Bladder microvascular endothelial cell (primary cell): ENCODE measurements at places on chromosomes 1 and 21. TPM values are rescaled to one million over a fixed set of nuclear protein-coding genes. Genes with fewer than 3 reads are reported as not detected.

GBP4 gene
- 19.1 and 24.8 TPM in 2 replicates for total RNA-seq

EXTL1 gene
- not detected in 2 replicates for total RNA-seq

HEYL gene
- total RNA-seq = 0.06 and 0.32 TPM in 2 replicates

NLRP3 gene
- total RNA-seq = under 0.01 and 0.31 TPM in 2 replicates

METTL13 gene
- total RNA-seq = 18.9 and 38.0 TPM in 2 replicates

AGT gene
- not detected in 2 replicates for total RNA-seq

PERM1 gene
- not detected in 2 replicates for total RNA-seq
